Activated CD4-positive, alpha-beta T cell treated with anti-CD3 and anti-CD28 coated beads for 36 hours (primary cell): ENCODE measurements at places on chromosomes 3 and 15. TPM values are rescaled to one million over a fixed set of nuclear protein-coding genes. Genes with fewer than 3 reads are reported as not detected.

DNA sequence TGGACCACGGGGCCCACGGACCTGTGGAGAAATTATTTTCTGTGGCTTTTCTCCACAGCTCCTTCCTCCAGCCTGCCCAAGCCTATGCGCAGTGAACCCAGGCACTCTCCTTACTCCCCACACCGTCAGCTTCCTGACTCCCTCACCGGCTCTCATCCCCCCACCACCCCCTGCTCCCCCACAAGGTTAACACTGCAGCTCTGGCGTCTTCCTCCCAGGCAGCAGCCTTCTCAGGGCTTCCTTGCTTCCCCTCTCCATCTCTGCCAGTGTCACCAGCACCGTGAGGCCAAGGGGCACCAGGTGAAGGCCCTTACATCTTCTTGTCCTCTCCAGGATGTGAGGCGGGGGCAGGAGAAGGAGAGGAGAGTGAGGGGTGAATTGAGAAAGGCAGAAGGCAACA is 168.3 kb upstream of the TLE3 start:
- no peak overlapping the region for H3K27ac ChIP-seq
- peaks cover 42% of the 10 kb centered on the region for H3K4me1 ChIP-seq
- peaks cover 14% of the 10 kb centered on the region for H3K27me3 ChIP-seq

DNA sequence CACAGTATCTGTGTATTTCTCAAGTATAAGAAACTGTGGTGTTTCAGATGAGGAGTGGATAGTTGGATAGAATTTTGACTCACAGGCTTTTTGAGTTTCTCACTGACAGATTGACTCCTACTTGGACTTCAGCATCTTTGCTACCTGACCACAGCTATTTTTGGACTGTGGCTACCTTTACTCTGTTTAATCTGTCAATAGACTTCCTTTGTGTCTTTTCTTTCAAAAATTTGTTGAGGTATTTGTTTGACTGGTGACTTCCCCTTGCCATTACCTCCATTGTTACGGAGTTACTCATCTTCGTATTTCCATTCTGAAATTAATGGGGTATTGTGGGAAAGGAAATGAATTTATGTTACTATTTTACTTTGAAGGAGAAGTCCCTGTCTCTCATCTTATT is 123.8 kb downstream of the AGBL1 start:
- no peak overlapping the region for H3K4me3 ChIP-seq
- DNase-seq: no peak
- H3K27me3 ChIP-seq: peaks cover 2% of the 10 kb centered on the region
- H3K27ac ChIP-seq: no peak overlapping the region

CHRNA5 gene
- 6.5 TPM for total RNA-seq

PIGZ gene
- 0.71 TPM for total RNA-seq

DNA sequence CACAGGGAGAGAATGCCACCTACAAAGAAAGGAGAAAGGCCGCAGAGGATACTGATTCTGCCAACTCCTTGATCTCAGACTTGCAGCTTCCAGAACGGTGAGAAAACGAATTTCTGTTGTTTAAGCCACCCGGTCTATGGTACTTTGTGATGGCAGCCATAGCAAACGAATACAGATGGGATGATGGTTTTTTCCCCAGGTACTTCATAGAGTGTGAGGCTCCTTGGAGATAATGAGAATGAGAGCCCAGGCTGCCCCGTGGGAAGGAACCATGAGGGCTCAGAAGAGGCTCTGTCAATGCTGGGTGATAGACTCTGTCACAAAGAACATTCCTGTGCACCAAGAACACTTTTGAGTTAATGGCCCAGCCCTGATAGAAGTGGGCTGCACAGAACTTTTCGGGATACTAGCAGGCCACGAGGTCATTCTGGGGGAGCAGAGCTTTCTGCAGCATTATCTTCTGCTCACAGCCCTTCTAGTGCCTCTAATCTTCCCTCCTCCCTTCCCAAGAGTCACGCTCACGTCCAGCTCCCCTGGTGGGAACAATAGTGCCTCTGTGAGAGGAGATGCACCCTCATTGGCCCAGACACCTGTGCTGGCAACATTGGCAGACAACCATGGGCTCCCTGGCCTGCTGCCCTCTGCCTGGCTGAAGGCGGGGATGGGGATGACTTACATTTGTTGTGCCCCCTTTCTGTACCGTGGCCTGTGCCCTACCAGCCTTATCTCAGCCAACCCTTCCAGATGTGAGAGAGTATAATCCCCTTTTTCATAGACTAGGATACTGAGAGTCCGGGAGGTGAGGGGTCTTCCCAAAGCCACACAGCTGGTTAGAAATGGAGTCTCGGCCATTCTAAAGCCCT is 5.2 kb upstream of the RLBP1 start:
- DNase-seq: no peak
- no peaks in the 10 kb centered on the region for H3K36me3 ChIP-seq
- no peaks in the 10 kb centered on the region for H3K27me3 ChIP-seq
- H3K4me1 ChIP-seq: no peaks in the 10 kb centered on the region

DNA sequence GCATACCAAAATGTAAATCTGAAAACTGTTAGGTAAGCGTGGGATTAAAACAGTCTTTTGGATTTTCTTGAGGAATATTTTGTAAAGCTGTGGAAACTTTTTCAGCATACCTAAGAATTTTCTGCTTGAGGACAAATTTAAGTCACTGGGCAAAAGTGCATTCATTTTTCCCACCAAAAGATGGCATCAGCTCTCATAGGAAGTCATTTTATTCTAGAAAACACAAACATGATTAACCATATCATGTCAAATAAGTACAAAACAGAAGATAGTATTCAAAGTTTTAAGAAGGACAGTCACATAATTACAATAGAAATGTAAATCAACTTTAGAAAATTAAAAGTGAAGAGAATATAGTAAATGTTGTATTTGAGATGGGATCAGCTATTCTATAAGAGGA is 63.5 kb downstream of the SLC49A4 start:
- H3K27me3 ChIP-seq: no peaks in the 10 kb centered on the region
- no peak overlapping the region for H3K4me3 ChIP-seq
- H3K4me1 ChIP-seq: peaks cover 9% of the 10 kb centered on the region
- peaks cover 5% of the 10 kb centered on the region for H3K36me3 ChIP-seq
- no peak overlapping the region for H3K27ac ChIP-seq
- no peak for DNase-seq

- H3K27ac ChIP-seq: no peak overlapping the region
- H3K27me3 ChIP-seq: peaks cover 5% of the 10 kb centered on the region
- H3K36me3 ChIP-seq: no peaks in the 10 kb centered on the region
Measured at GRCh38 chr15:93644595-93644994, 555.6 kb upstream of the RGMA start.

MGA gene
- total RNA-seq: 39.3 TPM

GP9 gene
- not detected for total RNA-seq

NUTM1 gene
- total RNA-seq: not detected

DNA sequence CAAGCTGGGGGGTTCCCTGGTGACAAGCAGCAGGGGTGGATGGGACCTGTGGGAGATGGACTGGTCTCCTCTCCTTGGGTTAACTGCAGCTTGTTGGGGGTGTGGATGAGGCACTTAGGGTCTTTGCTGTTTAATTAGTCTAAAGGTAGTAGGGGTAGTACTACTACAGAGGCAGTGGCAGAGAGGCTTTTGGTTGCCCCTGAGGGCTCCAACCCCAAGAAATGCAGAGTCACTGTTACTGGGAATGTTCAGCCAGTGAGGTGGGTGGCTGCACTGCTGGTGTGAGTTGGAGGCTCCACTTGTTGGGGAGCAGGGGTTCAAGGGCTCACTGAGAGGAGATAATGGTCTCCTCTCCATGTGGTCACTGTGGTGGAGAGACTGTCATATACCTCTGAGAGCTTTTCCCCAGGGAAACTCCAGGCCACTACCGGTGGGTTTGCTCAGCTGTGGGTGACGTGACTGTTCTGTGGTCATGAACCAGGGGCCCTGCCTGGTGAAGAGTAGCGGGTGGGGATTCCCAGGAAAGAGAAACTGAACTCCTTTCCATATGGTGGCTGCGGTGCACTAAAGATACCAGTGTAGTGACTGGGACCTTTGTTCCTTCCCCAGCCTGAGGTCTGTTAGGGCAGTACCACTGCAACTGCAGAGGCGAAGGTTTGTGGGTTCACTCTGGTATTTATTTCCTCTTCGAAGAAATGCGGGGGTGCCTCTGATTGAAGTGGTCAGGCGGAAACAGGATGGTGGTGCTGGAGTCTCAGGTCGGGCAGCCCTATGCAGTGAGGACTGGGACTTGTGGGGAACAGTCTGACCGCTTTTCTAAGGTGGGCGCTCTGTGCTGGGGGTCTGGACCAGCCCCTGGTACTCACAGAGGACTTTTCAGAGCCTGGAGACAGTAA is 68.9 kb upstream of the TNFSF10 start:
- peak overlapping the region; percentile 84 for H3K27ac ChIP-seq
- peak; percentile 93 for DNase-seq

DNA sequence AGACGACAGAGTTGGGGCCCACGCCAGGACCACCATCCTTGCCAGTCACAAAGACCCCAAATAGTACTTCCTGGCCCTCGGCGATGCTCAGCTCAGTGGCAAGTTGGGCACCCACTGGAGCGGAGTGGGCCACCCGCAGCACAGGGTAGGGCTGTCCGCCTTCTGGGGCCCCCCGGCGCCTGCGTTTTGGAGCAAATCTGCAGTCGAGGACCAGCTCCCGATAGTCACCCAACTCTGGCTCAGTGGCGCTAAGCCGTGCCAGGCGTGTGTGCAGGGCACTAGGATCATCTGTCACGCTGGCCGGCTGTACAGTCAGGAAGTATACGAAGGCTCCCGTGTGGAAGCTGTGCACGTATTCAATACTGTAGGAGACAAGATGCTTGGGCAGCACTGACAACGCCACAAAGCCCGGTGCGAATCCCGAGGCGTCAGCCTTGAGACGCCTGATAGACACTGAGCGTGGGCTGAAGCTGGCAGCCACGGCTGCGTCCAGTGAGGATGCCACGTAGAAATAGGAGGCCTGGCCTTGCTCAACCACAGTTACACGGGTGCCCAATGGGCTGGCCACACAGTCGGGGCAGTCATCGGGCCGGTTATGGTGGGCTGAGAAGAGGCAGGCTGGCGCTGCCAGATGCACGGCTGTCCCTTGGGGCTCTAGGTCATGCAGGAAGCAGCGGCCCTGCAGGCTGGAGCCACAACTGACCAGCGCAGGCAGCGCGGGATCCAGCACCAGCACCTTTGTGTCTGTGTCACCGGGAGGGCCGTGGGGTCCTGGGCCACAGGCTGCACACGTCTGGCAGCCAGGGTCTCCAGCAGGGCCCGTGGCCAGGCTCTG is 945 bp downstream of the MST1R start:
- H3K27ac ChIP-seq: no peak overlapping the region
- H3K27me3 ChIP-seq: no peaks in the 10 kb centered on the region
- H3K4me1 ChIP-seq: peaks cover 22% of the 10 kb centered on the region
- H3K36me3 ChIP-seq: peaks cover 2% of the 10 kb centered on the region
- H3K4me3 ChIP-seq: no peak overlapping the region
- no peak for DNase-seq

FETUB gene
- not detected for total RNA-seq

GOLGA6L7 gene
- total RNA-seq: not detected

CELF6 gene
- total RNA-seq: 0.37 TPM

GRCh38 chr3:107128946-107129345 is 248.3 kb upstream of the CCDC54 start:
- H3K4me3 ChIP-seq: no peak overlapping the region
- peaks cover 5% of the 10 kb centered on the region for H3K27me3 ChIP-seq
- H3K4me1 ChIP-seq: no peaks in the 10 kb centered on the region

DNA sequence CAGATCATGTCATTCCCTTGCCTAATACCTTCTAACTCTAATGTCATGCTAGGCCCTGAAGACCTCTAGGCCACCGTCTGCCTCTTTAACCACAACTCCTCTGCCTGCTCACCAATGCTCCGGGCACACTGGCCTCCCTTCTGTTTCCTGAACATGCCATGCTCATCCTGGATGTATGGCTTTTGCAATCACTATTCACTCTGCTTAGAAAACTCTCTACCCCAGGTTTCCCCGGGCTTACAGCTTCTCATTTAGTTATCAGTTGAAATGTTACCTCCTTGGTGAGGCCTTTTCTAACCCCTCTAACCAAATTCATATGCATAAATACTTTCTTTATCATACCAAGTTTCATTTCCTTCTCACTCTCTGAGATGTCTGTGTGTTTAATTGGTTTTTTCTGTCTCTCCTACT is 727.8 kb upstream of the CFAP20DC start:
- no peak overlapping the region for H3K4me3 ChIP-seq
- H3K27me3 ChIP-seq: no peaks in the 10 kb centered on the region
- peaks cover 5% of the 10 kb centered on the region for H3K36me3 ChIP-seq
- H3K4me1 ChIP-seq: peaks cover 36% of the 10 kb centered on the region

MGLL gene
- 0.49 TPM for total RNA-seq

DNA sequence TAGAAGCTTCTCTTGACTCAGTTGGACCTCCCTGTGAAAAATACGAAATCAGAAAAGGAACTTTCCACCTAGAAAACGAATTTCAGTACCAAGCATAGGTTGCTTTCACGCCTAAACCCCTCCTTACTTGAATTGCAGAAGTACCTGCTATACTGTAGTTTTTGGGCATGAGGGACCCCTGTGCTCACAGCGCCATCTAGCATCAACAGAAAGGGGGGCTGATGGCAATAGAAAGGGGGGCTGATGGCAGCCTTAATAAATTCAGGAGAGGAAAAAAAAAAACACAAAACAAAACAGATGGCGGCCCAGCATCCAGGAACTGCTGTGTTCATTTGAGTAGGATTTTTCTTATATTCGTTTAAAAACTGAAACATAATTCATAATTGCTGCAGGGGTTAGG is 96.7 kb downstream of the NPAP1 start:
- DNase-seq: no peak
- peak overlapping the region; percentile 73 for H3K4me3 ChIP-seq
- H3K36me3 ChIP-seq: peaks cover 10% of the 10 kb centered on the region
- H3K27me3 ChIP-seq: peaks cover 9% of the 10 kb centered on the region
- peaks cover 3% of the 10 kb centered on the region for H3K4me1 ChIP-seq

SH2D7 gene
- total RNA-seq: not detected

- H3K27ac ChIP-seq: no peak overlapping the region
- no peak for DNase-seq
- H3K4me1 ChIP-seq: peaks cover 35% of the 10 kb centered on the region
- no peak overlapping the region for H3K4me3 ChIP-seq
- peaks cover 57% of the 10 kb centered on the region for H3K36me3 ChIP-seq
Measured at GRCh38 chr3:139378587-139379241, 10.7 kb downstream of the COPB2 start.

- H3K27ac ChIP-seq: peak overlapping the region; percentile 33
- peaks cover 2% of the 10 kb centered on the region for H3K36me3 ChIP-seq
- DNase-seq: no peak
- H3K4me1 ChIP-seq: peaks cover 48% of the 10 kb centered on the region
- H3K4me3 ChIP-seq: no peak overlapping the region
Measured at GRCh38 chr3:112384769-112385168, 51.8 kb downstream of the CD200 start.
